ENCODE measurements at places on chromosomes 2 and 18.

DNA sequence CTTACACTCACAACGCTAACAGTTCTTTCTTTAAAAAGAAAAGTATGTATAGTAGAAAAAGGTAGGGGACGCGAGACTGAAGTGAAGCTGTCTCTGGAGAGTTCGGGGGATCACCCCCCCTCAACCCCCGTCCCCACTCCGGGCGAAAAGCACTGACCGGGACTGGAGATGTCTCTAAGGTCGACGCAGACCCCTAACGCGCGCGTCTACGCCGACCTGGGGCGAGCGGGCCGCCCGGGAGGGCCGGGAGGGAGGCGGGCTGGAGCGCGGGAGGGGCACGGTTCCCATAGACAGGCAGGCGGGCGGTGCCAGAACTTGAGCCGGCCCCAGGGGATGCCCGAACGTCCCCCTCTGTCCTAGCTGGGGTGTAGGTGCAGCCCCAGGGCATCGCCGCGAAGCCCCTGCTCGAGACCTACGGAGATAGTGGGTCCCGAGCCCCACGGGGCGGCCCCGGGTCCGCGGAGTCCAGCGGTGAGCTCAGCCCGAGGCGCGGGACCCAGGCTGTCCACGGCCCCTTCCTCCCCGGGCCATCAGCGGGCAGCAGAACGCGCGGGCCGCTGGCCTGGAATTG is 82.2 kb downstream of the CHRNA1 start:
- no peak for DNase-seq

DNA sequence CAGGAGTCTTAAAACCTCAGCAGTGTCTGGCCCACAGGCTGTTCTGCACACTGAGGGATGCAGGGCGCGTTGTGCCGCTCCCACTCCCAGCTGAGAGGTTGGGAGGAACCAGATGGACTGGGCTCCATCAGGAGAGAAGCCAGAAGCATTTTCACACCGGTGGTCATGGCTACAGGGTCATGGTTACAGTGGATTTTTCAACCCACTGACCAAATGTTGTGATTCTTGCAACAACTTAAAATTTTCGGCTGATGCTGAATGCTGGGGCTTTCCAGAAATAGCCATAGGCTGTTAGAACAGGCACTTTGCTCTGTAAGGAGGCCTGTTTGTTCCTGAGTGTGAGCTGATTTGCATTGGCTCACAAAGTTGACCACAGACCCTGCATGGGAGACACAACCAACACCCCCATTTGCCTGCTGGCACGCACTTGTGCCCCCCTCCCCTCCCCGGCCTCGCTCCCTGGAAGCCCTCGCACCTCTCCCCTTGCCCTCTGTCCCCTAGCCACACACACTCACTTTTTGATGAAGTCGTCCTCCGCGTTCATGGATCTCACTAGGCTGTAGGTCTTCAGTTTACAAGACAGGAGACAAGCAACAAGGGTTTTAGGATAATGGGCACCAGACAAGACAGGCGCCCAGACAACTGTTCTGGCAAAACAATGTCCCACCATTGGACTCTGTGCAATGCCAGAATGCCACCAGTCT is 3.4 kb downstream of the LPIN1 start:
- no peak for DNase-seq

- no peak for DNase-seq
Observed at GRCh38 chr18:51091270-51091669, 61.3 kb downstream of the SMAD4 start.

DNA sequence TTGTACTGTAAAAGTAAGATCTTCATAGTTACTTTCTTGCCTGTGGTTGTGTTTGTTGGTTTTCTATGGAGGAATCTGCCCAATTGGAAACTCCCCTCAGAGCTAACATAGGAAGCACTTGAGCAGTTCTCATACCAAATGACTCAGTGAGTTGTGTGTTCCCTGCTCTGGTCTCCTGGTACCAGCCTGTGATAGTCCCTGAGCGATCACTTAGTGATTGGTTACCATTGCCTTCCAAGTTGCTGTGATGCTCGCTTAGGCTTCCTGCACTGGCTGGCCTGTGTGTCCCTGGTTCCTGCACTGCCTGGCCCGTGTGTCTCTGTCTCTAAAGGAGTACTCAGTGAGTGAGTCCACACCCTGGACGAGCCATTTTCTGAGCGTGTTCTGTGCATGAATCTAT is 133.0 kb downstream of the MAP4K4 start:
- no peak for DNase-seq

- DNase-seq, result no peak
Observed at GRCh38 chr2:129914538-129915302, 64.7 kb upstream of the RAB6C start.

DNA sequence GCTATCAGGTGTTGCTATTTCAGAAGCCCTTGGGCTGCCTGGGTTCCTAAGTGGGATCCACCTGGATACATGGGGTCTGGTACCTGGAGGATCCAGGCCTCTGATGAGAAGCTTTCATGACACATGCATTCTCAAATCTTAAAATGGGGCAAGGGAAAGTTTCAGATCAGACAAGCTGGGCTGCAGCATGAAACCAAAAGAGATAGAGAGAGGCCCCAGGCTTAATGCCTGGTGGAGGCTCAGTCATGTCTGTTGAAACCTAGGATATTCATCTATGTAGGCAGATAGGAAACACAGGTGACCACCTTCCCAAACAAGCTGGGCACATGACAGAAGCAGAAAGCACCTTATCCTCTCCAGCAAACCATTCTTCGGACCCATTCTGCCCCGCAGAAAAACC is 18.8 kb upstream of the PLB1 start:
- DNase-seq, result no peak

- no peak for DNase-seq
Observed at GRCh38 chr2:237600205-237600846, 9.8 kb upstream of the RAB17 start.

- no peak for DNase-seq
Observed at GRCh38 chr2:95029898-95030341, 4.4 kb downstream of the MAL start.

DNA sequence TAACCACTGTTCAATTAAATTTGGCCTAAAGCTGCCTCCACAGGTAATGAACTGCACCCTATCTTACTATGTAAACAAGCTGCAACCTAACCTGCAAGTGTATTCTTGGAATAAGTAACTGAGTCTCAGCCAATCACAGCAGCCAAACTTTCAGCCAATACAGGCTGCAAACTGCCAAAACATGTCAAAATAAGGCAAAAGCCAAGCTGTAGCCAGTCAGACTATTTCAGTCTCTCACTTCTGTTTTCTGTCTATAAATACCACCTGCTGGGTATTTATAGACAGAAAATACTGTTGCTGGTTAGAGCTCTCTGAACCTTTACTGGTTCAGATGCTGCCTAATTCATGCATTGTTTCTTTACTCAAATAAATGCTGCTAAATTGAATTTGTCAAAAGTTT is 14.3 kb downstream of the C2orf76 start:
- no peak for DNase-seq

DNA sequence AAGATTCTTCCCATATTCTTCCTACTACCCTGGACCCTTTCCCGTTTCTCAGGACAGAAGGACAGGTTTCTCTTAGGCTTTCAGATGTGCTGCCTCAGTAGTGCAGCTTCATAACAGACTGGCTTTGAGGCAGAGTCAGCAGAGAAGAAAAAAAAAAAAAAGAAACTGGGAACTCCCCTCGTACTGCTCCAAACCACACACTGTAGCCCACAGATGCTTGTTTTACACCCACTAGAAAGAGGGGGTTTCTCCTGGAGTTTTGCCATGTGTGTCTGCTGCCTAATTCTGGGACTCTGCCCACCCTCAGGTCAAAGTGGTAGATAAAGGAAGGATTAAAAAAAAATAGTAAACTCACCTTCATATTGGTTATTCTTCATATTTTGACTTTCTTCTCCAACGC is 95.9 kb downstream of the NCOA1 start:
- no peak for DNase-seq

DNA sequence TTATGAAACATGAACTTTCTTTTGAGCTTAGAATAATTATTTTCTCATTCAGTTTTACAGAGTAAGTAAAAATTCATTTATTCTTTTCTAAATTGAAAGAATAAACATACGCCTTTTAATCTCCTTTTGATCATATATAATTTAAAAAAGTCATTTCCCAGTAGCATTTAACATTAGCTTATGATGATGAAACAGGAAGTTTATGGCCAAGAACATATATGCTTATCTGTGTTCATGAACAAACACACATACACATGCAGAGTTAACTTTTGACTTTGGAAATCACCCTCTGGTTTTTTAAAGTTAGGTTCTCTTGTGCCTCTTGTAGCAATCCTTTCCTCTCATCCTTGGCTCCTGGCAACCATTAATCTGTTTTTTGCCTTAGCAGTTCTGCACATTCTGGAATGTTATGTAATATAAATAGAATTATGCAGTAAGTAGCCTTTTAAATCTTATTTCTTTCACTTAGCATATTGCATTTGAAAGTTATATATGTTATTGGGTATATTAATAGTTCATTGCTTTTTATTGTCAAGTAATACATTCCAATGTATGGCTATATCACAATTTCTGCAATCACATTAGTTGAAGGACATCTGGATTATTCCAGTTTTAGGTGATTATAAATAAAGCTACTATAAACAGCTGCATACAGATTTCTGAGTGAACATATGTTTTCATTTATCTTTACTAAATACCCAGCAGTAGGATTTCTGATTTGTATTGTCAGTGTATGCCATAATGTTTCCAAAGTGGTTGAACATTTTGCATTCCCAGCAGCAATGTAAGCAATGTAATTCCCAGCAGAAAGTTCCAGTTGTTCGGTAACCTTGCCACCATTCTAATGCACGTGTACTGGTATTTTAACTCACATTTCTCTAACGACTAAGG is 210.3 kb downstream of the ZRANB3 start:
- DNase-seq, result no peak

DNA sequence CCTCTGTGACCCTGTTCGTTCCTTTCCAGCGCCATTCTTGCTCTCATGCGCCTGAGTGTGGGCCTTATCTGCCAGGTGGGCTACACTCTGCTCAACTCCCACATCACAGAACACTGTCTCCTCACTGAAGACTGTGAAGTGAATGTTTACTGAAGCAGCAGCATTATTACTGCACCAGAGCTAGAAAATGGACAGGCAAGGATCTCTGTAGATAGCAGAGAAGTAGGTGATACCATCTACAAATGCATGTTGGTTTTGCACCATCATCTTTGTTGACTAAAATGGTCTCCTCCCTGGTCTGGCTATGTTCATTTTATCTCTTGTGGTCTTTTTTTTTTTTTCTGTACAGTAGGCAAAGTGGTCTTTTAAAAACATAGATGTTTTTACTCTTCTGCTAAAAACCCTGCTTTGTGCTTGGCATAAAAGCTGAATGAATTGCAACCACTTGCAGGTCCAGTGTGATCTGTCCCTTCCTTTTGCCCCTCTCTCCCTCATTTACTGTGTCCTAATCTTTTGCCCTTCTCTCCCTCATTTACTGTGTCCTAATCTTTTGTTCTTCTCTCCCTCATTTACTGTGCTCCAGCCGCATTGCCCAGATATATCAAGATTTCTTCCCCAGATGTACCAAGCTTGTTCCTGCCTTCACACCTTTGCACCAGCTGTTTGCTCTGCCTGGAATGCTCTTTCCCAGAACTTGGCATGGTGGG is 35.4 kb downstream of the BABAM2 start:
- no peak for DNase-seq

- DNase-seq, result no peak
Observed at GRCh38 chr18:55582325-55582724, 5.7 kb downstream of the TCF4 start.

GRCh38 chr18:58194028-58194427 is 150.0 kb downstream of the NEDD4L start:
- DNase-seq, result no peak

GRCh38 chr2:98519156-98519555 is 74.5 kb downstream of the INPP4A start:
- no peak for DNase-seq

DNA sequence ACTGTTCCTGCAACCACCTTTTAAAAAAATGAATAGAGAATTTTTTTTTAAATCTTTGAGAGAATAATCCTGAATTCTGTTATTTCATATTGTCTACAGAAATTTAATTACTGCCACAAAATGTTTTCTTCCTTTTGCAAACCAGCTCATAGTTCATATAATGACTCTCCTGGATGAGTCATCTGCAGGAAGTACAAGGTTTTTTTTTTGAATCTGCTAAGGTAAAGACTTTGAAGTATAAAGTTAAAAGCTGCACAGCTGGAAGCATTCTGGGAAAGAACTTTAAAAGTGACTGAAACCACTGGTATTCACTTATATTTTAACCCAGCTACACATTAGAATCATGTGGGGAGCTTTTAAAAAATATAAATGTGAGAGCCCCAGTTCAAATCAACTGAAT is 25.4 kb downstream of the SESTD1 start:
- DNase-seq, result no peak

- DNase-seq, result no peak
Observed at GRCh38 chr2:125857971-125858794, 797.8 kb upstream of the GYPC start.

- DNase-seq, result no peak
Observed at GRCh38 chr2:157789256-157789655, 86.9 kb downstream of the ACVR1 start.

DNA sequence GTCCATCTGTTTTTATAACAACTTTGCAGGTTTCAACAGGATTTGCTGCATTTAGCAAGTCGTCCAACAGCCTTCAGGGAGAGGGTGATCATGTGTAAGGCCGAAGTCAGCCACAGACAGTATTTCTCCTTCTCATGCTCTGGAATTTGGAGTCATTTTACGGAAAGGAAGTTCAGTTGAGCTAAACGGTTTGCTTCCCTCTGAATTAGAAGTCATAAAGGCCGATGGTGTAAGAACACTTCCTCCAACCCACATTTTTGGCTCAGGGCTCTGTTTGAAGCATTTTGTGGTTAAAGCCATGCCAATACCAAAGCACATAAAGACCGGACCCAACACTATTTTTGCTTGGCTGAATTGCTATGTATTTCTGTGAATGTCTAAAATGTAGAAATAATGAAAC is 129.5 kb downstream of the TMEM182 start:
- no peak for DNase-seq

DNA sequence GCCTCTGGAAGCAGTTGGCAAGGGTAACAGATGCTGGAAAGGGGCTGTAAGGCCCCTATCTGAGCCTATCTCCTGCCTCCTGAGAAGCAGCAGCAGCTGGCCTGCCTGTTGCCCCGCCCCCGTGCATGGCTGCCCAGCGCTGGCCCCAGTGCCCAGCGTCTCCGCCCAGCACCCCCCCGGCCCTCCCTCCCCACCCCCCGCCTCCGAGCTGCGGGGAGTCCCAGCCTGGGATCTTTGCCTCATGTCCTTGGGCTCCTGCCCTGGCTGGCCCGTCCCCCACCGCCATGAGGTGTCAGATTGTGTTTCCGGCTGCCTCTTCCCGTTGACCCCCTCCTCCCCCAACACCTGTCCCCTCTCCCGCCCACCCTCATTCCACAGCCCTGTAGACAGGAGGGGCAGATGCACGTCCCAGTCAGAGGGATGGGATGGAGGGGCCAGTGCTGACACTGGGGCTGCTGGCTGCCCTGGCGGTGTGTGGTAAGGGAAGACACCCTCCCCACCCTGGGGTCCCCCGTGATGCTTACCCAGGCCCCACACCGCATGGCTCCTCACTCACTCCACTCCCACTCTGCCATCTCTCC is at the start of gene CHRND:
TSS of gene CHRND (plus strand) at position 370 of the 581 bp plus-strand sequence. CDS start at position 426, 56 bp downstream.
- no peak for DNase-seq

GRCh38 chr2:197011021-197011417 is 84.5 kb upstream of the PGAP1 start:
- DNase-seq, result no peak
